ENCODE measurements at places on chromosomes 4 and X. TPM values are rescaled to one million over a fixed set of nuclear protein-coding genes. Genes with fewer than 3 reads are reported as not detected.

The PNMA5 gene
- total RNA-seq: not detected

The TIMM17B gene
- total RNA-seq: 25.3 TPM

The STPG2 gene
- total RNA-seq: 0.88 TPM

The ITM2A gene
- total RNA-seq: 6.2 TPM

The ARHGAP24 gene
- total RNA-seq: 20.4 TPM

DNA sequence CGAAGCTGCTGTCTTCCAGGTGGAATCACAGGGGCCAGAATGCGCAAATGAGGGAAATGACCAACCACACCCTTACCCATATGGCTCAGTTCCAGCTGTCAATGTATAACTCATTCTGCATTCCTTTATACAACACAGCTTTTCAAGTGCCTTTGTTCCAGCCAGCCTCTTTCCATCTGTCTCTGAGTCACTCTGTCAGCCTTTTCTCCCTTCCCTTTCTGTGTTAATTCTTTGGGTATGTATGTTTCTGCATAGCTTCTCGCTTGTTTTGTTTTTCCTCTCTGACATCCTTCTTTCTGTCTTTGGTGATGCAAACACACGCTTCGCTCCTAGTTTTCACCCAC, 54.5 kb downstream of the RS1 start:
- DNase-seq: peak; percentile 22

- DNase-seq: no peak
These were observed 191.7 kb upstream of the GK2 start for GRCh38 chr4:79599691-79600090.

GRCh38 chr4:118776157-118776954, 59.6 kb downstream of the SEC24D start:
- DNase-seq: no peak

DNA sequence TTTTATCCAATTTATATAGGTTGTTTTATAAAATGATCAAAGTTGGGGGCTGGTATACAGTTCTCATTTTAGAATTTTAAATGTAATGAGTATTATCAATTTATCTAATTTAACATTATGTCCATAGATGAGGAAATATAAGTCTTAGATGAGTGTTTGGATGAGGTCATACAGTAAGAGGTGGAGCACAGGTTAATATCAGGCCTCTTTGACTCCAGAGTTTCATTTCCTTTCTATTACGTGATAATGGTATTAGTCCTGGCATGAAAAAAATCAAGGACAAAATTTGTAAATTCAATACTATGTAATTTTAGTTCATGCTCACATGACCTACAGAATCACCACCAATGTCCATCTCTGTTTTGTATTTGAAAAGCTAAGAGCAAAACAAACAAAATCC, 269.8 kb downstream of the FSTL5 start:
- DNase-seq: no peak

DNA sequence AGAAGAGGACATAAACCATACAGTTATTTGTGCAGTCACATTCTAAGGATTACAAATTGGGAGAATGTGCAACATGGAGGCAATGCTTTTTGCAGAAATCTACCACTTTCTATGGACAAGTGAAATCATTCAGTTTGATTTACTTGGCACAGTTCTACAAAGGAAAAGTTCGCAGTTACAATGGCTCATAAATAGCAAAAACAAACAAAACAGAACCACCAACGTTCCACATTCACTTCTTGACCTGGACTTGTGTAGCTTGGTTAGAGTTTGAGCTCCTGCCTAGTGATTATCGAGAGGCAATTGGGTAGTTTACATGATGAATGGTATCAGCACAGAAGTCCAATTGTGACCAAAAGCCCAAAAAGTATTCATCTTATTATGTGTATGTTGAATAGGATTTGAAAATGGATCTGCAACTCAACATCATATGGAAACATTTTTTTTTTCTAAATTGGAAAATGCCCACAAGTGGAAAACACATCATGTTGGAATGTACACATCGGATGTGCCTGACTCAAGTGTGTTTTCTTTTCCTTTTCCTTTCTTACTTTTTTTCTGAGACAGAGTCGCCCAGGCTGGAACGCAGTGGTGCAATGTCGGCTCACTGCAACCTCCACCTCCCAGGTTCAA, 123.8 kb downstream of the LUZP4 start:
- DNase-seq: no peak

DNA sequence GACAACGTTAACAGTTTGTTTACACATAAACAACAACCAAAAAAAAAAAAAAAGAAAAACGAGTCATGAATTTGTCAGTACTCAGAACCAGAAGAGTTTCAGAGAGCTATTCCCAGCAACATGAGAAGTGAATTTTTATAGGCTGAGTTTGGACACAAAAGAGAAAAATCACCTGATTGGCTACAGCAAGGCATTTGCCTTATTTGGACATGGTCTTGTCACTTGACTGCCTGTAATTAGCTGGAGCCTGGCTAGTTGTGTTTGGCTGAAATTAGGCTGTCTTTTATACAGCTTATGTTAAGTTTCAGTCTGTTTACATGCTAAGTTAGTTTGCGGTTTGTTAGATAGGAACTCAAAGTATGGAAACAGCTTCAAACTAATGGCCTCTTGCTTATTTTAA, 880 bp upstream of the TEX13A start:
- DNase-seq: no peak

- DNase-seq: no peak
These were observed 2576.8 kb downstream of the PCDH7 start for GRCh38 chr4:33296876-33297455.
